Breast epithelium (tissue), 4 donors: ENCODE measurements at places on chromosomes 3 and 15. TPM values are rescaled to one million over a fixed set of nuclear protein-coding genes. Genes with fewer than 3 reads are reported as not detected.

EPHA3 gene
- 3.7 TPM for total RNA-seq

DNA sequence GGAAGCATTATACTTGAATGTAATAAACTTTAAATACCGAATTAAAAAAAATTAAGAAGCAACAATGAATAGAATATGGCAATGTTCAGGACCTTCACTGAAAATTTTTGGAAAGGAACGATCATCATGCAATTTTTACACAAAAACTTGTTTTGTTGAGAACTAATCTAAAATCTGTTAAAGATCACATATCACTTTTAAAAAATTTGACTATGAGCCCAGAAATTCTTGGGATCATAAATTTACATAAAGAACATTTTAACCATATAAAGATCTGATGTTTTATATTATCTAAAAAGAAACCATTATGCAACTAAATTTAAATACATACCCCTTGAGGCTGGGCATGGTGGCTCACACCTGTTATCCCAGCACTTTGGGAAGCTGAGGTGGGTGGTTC, 76.2 kb upstream of the MELTF start:
- DNase-seq: no peak
- H3K27me3 ChIP-seq: no peaks in the 10 kb centered on the region
- H3K4me3 ChIP-seq: no peak overlapping the region
- H3K27ac ChIP-seq: no peak overlapping the region

DNA sequence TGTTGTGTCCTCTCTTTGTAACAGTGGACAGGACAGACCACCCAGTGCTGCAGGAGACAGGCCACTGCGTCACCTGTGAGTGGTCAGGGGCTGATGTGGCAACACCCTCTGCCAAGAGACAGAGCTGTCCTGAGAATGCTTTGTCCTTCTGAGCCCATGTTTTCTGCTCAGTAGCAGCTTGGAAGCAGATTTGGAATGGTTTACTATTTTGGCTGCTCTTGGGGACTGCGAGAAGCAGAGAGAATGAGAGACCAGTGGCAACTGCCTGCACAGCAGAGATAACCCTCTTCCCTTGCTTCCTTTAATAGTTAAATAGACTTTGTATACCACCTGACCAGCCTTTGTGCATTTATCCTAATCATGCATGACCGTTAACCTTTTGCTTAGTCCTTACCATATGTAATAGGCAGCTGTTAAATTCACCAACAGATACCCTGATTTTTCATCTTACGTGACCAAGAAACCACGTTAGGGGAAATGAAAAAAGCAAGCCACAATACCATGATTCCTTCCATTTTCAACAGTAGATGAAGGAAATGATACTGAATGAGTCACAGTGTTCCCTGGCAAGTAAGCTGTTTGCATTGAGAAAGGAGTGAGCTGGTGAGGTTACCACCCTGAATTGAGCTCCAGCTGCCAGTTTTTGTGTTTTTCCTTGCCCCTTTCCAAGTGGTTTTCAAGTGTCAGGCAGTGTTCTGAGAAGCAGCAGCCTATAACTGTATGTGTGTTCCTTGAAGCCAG, 35.5 kb downstream of the B3GALNT1 start:
- DNase-seq: no peak
- H3K4me1 ChIP-seq: no peaks in the 10 kb centered on the region
- H3K27me3 ChIP-seq: no peaks in the 10 kb centered on the region
- no peak overlapping the region for H3K4me3 ChIP-seq
- H3K27ac ChIP-seq: peak overlapping the region; percentile 45

GRCh38 chr15:58109419-58109818, 28.8 kb upstream of the AQP9 start:
- H3K36me3 ChIP-seq: no peaks in the 10 kb centered on the region
- H3K4me3 ChIP-seq: no peak overlapping the region
- H3K4me1 ChIP-seq: no peaks in the 10 kb centered on the region
- DNase-seq: no peak
- no peaks in the 10 kb centered on the region for H3K27me3 ChIP-seq

DNA sequence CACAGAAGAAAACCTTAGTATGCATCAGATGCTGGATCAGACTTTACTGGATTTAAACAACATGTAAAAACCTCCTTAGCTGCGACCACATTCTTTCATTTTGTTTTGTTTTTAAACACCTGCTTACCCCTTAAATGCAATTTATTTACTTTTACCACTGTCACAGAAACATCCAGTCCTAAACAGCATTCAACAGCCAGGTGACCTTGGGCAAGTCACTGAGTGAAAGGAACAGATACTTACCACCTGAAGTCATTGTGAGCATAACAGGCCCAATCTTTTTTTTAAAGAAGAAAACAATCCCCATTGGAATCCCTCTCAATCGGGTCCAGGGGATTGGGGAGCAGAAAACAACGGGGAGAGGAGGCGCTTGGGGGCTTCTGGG, 390 bp downstream of the STARD5 start:
- H3K4me1 ChIP-seq: no peaks in the 10 kb centered on the region
- no peaks in the 10 kb centered on the region for H3K27me3 ChIP-seq
- H3K36me3 ChIP-seq: no peaks in the 10 kb centered on the region

DNA sequence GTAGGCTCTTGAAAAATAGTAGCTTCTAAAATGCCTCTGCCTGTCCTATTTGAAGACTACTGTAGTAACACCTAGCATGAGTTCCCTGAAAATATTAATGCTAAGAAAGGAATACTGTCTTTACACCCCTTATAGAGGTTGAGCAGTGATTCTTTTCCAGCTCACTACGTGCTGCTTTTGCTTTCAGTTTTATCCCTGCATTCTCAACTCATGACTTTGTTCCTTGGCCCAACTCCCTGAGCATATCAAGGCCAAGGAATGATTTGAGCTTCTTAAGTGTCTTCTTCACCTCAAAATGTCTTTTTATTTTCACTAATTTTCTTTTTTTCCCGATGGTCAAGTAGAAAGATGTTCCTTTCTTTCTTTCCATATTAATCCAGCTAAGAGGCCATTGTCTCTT, 16.5 kb upstream of the P2RY13 start:
- no peaks in the 10 kb centered on the region for H3K4me1 ChIP-seq
- no peak for DNase-seq
- H3K27me3 ChIP-seq: no peaks in the 10 kb centered on the region
- no peaks in the 10 kb centered on the region for H3K36me3 ChIP-seq
- H3K4me3 ChIP-seq: peak overlapping the region; percentile 30
- H3K27ac ChIP-seq: peak overlapping the region; percentile 37

DNA sequence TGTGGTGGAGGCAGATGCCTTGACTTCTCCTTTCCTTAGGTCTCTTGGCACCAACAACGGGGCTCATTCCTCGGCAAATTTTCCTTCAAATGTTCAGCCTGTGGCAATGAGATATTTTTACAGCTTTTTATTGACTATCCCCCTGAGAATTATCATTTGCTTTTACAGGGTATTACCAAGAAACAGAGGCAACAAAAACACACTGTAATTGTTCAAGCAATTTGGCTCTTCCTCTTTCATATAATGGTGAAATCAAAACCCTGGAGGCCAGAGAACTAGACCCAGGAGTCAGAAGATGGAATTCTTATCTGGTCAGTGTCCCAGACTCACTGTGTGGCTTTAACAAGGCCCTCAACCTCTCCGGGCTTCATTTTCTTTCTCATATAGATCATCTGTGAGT, 40.1 kb downstream of the TRIM42 start:
- peak overlapping the region; percentile 61 for H3K27ac ChIP-seq
- no peaks in the 10 kb centered on the region for H3K36me3 ChIP-seq
- H3K4me1 ChIP-seq: no peaks in the 10 kb centered on the region
- H3K27me3 ChIP-seq: no peaks in the 10 kb centered on the region
- no peak for DNase-seq

GRCh38 chr15:68589783-68590710, 11.3 kb downstream of the CORO2B start:
- peak overlapping the region; percentile 52 for H3K27ac ChIP-seq
- DNase-seq: no peak
- no peaks in the 10 kb centered on the region for H3K36me3 ChIP-seq
- H3K4me3 ChIP-seq: no peak overlapping the region

BCHE gene
- total RNA-seq: 27.1 TPM

DNA sequence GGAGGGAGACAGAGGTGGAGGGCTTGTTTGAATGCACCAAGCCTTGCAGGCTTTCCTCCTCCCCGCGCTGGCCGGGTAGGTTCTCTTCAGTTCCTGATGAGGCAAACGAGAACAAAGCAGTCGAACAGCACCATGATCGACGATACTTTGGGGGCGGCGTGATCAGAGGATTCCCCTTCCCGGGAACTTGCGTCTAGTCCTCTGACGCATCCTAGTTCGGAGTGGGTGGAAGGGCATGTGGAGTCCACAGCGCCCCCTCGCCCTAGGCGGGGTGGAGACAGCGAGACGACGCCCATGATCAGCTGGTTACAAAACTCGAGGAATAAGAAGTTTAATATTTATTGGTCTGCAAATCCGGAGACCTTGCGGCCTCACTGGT, 452 bp upstream of the SV2B start:
- no peaks in the 10 kb centered on the region for H3K36me3 ChIP-seq
- no peak for DNase-seq

DUOX1 gene
- 0.80 TPM for total RNA-seq

DNA sequence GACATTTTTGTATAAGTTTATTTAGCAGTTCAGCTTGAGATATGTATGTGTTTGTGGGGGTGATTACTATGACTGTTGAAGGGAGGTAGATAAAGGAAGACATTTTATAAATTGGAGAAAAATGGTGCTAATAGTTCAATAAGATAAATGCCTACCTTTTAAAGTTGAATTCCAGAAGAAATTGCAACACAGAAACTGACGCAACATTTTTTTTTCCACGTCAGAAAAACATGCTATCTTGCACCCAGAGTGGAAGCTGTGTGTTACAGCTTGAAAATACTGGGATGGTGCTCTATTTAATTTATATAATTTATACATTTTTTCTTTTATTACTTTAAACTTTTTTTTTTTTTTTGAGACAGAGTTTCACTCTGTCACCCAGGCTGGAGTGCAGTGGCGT, 171.7 kb downstream of the WNT5A start:
- no peaks in the 10 kb centered on the region for H3K4me1 ChIP-seq
- no peak for DNase-seq
- no peaks in the 10 kb centered on the region for H3K36me3 ChIP-seq
- no peak overlapping the region for H3K27ac ChIP-seq

GRCh38 chr3:177337541-177338331, 140.5 kb upstream of the TBL1XR1 start:
- H3K4me1 ChIP-seq: no peaks in the 10 kb centered on the region
- no peak for DNase-seq
- H3K27ac ChIP-seq: no peak overlapping the region
- no peaks in the 10 kb centered on the region for H3K36me3 ChIP-seq

GRCh38 chr15:39631357-39631756, 50.5 kb downstream of the THBS1 start:
- no peaks in the 10 kb centered on the region for H3K36me3 ChIP-seq
- H3K27ac ChIP-seq: no peak overlapping the region
- no peaks in the 10 kb centered on the region for H3K4me1 ChIP-seq
- H3K27me3 ChIP-seq: no peaks in the 10 kb centered on the region
- no peak overlapping the region for H3K4me3 ChIP-seq

DNA sequence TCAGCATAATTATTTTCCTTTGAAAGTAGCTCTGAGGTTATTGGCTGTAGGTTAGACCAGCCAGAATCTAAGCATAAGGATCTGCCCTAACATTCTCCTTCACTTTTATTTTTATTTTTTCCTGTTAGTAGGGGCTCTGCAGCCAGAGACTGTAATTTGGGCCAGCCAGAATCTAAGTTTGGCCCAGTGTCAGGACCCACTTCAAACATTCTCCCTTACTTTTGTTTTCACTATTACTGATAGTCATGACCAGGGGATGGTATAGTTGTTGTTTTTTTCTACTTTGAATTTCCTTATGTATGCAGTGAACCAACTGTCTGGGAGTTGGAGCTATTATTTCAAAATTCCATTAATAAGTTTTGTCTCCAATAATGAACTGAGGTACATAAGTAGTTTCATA, 121.0 kb upstream of the MBNL1 start:
- H3K27me3 ChIP-seq: no peaks in the 10 kb centered on the region
- H3K36me3 ChIP-seq: no peaks in the 10 kb centered on the region
- no peak for DNase-seq
- no peaks in the 10 kb centered on the region for H3K4me1 ChIP-seq
